Stimulated activated CD4-positive, alpha-beta T cell treated with anti-CD3 and anti-CD28 coated beads, TNF-alpha, amount 100 ng/mL, for 4 hours (primary cell): ENCODE measurements at places on chromosomes 2 and 18.
A peak's percentile ranks its signal among the peaks of the same experiment; 100 is the strongest.

- DNase-seq, result no peak
Observed at GRCh38 chr2:24577481-24577880, 86.4 kb downstream of the NCOA1 start.

GRCh38 chr2:240611601-240612210, 13.6 kb upstream of the GPR35 start:
- no peak for DNase-seq

DNA sequence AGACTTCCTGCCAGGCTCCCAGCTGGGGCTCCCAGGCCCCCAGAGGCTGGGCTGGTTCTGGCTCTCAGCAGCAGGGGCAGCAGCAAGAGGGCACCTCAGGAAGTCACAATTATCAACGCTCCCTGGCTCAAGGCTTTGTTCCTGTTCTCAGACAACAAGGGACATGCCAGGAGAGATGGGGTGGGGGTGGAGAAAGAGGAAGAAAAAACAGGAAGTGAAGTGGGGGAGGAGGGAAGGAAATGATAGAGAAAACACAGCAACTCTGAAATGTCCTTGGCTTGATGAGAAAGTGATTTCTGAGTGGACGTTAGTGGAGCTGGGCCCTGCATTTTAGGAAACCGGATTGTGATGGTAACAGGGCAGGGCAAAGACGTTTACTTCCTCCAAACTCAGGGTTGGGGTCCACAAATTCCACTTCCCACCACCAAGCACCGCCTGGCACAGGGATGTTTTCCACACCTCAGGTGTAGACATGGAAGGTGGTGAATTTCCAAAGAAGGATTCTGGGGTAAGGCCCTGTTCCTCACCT, 40.4 kb downstream of the CYRIA start:
- no peak for DNase-seq

DNA sequence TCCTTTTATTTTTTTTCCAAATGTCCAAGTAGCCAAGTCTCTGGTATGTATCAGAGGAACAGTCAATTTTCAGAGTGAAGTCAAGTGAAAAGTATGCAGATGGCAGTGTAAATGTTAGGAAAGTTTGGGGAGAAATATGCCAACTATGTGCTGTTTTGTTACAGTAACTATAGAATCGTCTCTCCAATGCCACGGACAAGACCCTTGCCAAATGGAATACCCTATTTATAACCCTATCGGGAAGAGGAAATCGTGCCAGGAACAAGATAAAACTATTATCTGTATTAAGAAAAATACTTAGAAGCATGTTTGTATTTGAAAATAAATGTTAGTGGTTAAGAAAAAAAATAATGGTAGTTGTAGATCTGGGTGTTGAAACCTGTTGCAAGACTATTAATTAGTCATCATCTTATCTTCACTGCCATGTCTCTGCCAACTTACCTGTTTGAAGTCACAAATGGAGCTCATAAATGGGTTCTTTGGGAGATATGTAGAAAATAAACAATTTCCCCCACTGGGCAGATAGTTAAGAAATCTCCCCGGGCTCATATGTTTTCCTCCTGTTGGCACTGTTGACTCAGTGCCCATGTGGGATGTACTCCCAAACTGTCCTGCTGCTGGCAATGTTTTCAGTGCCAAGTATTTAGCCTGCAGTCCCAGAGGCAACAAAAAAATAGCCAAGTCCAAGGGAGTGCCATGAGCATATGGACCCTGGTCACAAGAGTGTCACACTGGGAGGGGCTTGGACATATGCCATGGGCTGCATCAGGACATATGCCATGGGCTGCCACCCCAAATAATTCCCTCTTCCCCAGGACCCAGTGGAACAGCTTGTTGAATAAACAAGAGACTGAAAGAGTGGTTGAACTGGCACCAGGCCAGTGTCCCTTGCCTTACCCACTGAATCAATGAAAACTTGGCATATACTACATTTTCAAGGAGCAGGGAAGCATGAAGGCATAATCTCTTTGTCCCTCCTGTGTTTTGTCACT, 366.9 kb downstream of the OSR1 start:
- DNase-seq, result no peak

DNA sequence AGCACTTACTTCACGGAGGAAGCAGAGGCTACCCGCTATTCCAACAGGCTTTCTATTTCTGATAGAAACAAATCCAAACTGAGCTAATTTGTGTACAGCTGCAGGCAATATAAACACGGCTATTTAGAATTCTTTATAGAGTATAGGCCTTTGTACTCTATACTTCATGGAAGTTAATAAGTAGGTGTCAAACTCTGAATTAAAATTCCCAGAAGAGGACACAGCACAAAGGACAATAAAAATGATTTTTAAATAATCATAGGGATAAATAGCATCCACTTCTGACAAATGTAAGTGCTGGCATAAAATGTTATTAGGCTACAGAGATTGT, 261.5 kb downstream of the AFF3 start:
- DNase-seq, result no peak

DNA sequence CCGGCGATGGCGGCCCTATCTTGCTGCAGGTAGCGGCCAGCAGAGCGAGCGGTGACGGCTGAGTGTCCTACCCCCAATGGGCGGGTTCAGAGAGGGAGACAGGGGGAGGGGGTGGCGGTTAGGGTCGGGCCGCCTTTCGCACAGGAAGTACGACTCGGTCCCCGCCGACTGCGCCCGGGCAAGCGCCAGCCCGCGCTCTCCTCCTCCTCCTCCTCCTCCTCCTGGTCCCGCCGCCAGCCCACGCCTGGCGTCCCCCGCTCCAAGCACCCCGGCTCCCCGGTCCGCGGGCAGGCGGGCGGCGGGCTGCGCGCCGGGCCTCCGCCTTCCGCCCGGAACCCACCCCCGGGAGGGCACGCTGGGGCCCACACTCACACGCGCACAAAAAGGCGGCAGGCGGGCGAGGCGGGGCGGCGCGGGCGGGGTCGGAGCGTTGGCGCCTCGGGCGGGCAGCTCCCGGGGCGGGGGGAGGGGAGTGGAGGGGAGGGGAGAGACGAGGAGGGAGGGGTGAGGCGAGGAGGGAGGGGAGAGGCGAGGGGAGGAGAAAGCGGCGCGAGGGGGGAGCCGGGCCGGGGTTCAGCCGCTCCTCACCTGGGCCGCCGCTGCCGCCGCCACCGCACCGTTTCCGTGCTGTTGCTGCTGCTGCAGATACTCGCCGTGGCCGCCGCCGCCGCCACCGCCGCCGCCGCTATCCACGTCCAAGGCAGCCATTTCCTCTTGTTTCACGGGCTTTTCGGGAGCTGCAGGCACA, 1.2 kb downstream of the SP3 start:
- peak; percentile 91 for DNase-seq

GRCh38 chr2:168895771-168896170, 5.3 kb upstream of the G6PC2 start:
- DNase-seq, result no peak

GRCh38 chr2:128219891-128220290, 98.8 kb downstream of the HS6ST1 start:
- DNase-seq, result no peak

DNA sequence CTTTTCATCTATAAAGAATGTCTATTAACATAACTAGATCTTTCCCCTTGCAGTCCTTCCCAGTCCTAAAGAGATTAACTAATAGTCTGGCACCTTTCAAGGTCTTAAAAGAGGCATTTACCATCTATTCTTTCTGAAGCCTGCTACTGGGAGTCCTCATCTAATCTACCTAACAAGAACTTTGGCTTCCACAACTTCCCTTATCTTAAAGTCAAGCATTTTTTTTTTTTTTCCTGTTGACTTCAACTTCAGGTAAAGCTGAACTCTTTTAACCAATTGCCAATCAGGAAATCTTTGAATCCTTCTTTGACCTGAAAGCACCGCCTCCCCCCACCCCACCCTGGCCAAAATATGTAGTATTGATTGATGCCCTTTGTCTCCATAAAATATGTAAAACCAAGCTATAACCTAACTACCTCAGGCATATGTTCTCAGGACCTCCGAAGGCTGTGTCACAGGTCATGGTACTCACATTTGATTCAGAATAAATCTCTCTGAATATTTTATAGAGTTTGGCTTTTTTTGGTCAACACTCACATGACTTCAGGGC, 168.6 kb downstream of the PTPRM start:
- no peak for DNase-seq

- DNase-seq, result no peak
Observed at GRCh38 chr2:85593023-85593422, 2.5 kb upstream of the RNF181 start.

- DNase-seq, result no peak
Observed at GRCh38 chr18:27996801-27997272, 180.1 kb downstream of the CDH2 start.

DNA sequence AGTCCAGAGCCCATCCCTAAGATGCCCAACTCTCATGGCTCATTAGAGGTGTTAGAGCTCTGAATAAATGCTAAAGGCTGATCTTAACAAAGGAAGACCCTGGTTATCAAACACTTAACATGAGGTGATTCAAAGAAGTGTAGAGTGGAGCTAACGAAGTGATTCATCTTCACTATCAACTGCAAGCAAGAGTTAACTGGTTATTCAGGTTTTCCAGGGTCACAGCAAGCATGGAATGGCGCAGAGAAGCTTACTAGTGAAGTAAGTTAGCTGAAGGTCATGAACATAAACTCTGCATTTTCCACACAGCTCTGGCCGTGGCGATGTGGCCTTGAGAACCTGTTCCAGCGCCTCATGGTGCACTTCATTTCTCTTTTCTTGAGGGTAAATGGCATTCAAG, 17.0 kb downstream of the RND3 start:
- DNase-seq, result no peak
